Tibial nerve (tissue), 4 donors: ENCODE measurements at places on chromosomes 7 and 10. TPM values are rescaled to one million over a fixed set of nuclear protein-coding genes. Genes with fewer than 3 reads are reported as not detected.

ICA1 gene
- 27.3 TPM for total RNA-seq

CDH23 gene
- total RNA-seq: 20.1 TPM

GRID2IP gene
- total RNA-seq: not detected

MCM10 gene
- total RNA-seq: not detected

ITIH5 gene
- total RNA-seq: 28.4 TPM

LRMDA gene
- total RNA-seq: 9.8 TPM

DNA sequence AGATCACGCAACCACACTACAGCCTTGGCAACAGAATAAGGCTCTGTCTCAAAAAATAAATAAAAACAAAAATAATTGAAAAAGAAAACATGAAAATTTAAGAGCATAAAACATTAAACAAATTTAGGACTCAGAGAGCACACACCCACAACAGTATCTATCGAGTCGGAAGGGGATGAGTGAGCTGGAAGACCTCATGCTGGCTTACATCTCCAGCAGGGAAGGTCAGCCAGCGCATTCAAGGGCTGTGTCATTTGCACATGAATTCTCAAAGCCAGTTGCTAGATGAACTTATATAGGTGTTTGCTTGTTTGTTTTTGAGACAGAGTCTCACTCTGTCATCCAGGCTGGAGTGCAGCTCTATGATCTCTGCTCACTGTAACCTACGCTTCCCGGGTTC, 50.3 kb downstream of the SRRM3 start:
- H3K4me3 ChIP-seq: no peak overlapping the region
- DNase-seq: no peak
- no peak overlapping the region for H3K27ac ChIP-seq
- H3K4me1 ChIP-seq: no peaks in the 10 kb centered on the region
- H3K27me3 ChIP-seq: no peaks in the 10 kb centered on the region

DNA sequence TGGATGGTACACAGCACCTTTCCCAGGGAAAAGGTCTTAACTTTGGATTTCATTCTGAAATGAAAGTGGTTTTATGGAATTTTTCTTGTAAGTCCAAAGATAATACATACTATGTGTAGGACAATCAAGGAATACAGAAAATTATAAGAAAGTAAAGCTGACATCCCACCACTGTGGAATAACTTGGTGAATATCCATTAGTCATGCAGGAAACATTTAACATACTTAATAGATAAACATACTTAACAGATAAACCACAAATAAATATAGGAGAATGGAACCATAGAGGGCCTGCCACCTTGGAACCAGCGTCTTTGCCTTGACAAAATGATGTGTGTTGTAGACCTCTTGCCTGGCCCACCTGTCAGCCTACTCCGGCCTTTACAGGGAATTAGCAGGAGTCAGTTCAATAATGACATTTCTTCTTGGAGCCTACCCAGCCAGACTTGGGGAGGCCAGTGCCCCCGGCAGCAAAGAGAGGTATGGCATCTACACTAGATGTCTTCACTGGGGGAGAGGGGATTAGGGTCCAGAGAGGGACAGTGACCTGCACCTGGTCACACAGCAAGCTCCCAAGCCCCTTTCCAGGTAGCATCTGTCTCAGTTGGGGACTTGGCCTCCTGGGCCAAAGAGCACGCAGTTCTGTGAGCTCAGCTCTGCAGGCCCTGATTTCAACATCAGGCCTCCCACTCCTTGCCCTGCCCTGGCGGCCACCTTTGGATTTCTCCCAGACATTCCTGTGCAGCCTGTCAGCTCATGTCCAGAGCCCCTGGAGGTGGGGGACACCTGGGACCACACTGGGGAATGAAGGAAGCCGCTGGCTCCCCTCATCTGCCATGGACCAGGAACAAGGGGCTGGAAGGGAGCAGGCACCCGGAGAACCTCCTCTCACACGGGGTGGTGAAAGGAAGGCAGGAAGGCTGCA, 112.6 kb upstream of the PPIF start:
- H3K4me3 ChIP-seq: no peak overlapping the region
- H3K27ac ChIP-seq: no peak overlapping the region
- no peak for DNase-seq

- H3K4me1 ChIP-seq: peaks cover 52% of the 10 kb centered on the region
- peak overlapping the region; percentile 82 for H3K27ac ChIP-seq
- H3K27me3 ChIP-seq: no peaks in the 10 kb centered on the region
- DNase-seq: no peak
- no peaks in the 10 kb centered on the region for H3K36me3 ChIP-seq
- no peak overlapping the region for H3K4me3 ChIP-seq
These were observed 21.6 kb upstream of the KLF6 start for GRCh38 chr10:3806603-3807002.

GRCh38 chr10:452512-453426, 236.7 kb downstream of the DIP2C start:
- no peaks in the 10 kb centered on the region for H3K36me3 ChIP-seq
- no peaks in the 10 kb centered on the region for H3K27me3 ChIP-seq
- peaks cover 29% of the 10 kb centered on the region for H3K4me1 ChIP-seq
- H3K27ac ChIP-seq: no peak overlapping the region
- H3K4me3 ChIP-seq: no peak overlapping the region

GRCh38 chr10:114714281-114714741, 56.2 kb upstream of the ABLIM1 start:
- H3K27ac ChIP-seq: peak overlapping the region; percentile 63
- H3K27me3 ChIP-seq: no peaks in the 10 kb centered on the region
- H3K4me3 ChIP-seq: no peak overlapping the region
- no peaks in the 10 kb centered on the region for H3K36me3 ChIP-seq
- DNase-seq: no peak

- no peak overlapping the region for H3K27ac ChIP-seq
- peaks cover 42% of the 10 kb centered on the region for H3K27me3 ChIP-seq
These were observed 56.3 kb downstream of the CRTAC1 start for GRCh38 chr10:97974100-97974499.
